ENCODE measurements at places on chromosomes 6 and 20. TPM values are rescaled to one million over a fixed set of nuclear protein-coding genes. Genes with fewer than 3 reads are reported as not detected.

The PROCR gene
- total RNA-seq: 39.8 TPM

The SEL1L2 gene
- total RNA-seq: not detected

The RAET1L gene
- not detected for total RNA-seq

The PSORS1C2 gene
- not detected for total RNA-seq

The IPCEF1 gene
- total RNA-seq: 5.6 TPM

The THBD gene
- total RNA-seq: 44.2 TPM
